ENCODE measurements at places on chromosomes 7 and 10. TPM values are rescaled to one million over a fixed set of nuclear protein-coding genes. Genes with fewer than 3 reads are reported as not detected.

IFIT1B gene
- total RNA-seq = not detected

CHAT gene
- not detected for total RNA-seq

SVOPL gene
- total RNA-seq = not detected

ATP5MK gene
- 241 TPM for total RNA-seq

MUC3A gene
- total RNA-seq = under 0.01 TPM

PVRIG gene
- total RNA-seq = not detected
